ENCODE measurements at places on chromosomes 6 and 20. TPM values are rescaled to one million over a fixed set of nuclear protein-coding genes. Genes with fewer than 3 reads are reported as not detected.

The ESR1 gene
- total RNA-seq = 0.83 TPM

The BEND6 gene
- 6.1 TPM for total RNA-seq

The TOMM6 gene
- total RNA-seq = 24.5 TPM

The QKI gene
- total RNA-seq = 105 TPM

The LGSN gene
- total RNA-seq = not detected

The CASS4 gene
- total RNA-seq = 0.12 TPM

The LY6G6C gene
- total RNA-seq = not detected

The DLK2 gene
- total RNA-seq = 0.47 TPM

The LAMA2 gene
- total RNA-seq = 86.1 TPM

The SNAP91 gene
- under 0.01 TPM for total RNA-seq

The BPIFB4 gene
- total RNA-seq = 0.23 TPM
